ENCODE measurements at places on chromosomes 1 and 21.

DNA sequence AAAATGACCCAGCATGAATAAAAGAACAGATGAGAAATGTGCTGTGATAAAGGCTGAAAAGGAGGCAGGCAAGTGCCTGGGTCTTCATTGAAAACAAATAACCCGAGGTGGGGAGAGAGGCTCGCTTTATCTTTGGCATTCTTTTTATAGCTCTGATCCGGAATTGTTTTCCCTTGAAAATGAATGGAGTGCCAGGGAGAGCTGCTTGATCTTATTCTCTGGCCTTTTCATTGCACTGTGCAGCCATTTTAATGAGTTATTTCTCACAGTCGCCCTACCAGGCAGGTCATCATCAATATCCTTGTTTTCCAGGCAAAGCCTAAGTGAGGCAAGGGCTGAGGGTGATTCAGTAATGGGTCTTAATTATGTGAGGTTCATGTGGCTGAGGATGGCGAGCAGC, 39.8 kb upstream of the HLX start:
- DNase-seq = no peak

DNA sequence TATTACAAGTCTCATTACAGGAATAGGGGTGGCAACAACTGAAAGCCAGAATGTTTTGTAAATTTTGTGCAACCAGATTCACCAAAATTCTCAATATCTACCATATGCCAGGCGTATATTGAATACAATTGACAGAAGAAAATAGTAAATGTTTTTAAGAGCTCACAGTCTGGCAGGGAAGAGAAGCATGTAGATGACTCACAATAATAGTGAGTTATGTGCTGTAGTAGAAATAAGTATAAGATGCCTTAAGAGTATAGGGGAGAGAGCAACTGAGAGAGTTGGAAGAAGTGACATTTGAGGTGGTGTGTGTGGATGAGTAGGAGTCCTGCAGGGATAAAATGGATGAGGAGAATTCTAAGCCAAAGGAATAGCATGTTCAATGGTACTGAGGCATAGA, 170.5 kb upstream of the FGGY start:
- DNase-seq = peak; percentile 37

DNA sequence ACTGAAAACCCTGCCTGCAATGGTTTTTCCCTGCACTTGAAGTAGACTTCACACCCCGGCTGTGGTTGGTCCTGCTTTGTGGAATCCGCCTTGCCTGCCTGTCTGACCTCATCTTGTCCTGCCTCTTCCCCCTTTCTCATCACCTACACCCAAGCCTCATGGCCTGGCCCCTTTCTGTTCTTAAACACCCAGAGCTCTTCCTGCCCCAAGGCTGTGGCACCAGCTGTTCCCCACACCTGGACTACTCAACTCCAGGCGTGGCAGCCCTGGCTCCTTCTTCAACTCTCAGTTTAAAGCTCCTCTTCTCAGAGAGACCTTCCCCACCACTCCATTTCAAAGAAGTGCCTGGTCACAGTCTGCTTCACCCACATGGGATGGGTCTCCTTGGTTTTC, 27.0 kb downstream of the KIAA1614 start:
- DNase-seq = no peak

DNA sequence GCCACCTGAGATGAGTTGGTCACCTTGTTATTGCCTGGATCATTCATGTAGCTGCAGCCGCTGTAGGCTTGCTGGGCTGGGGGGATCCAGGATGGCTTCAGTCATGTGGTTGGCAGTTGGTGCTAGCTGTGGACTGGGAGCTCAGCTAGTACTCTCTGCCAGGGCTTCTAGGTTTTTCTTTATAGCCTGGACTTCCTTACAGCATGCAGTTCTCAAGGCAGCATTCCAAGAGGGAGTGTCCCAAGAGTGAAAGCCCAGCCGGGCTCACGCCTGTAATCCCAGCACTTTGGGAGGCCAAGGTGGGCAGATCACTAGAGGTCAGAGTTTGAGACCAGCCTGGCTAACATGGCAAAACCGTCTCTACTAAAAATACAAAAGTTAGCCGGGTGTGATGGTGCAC, 23.7 kb upstream of the ACTL8 start:
- DNase-seq = no peak

DNA sequence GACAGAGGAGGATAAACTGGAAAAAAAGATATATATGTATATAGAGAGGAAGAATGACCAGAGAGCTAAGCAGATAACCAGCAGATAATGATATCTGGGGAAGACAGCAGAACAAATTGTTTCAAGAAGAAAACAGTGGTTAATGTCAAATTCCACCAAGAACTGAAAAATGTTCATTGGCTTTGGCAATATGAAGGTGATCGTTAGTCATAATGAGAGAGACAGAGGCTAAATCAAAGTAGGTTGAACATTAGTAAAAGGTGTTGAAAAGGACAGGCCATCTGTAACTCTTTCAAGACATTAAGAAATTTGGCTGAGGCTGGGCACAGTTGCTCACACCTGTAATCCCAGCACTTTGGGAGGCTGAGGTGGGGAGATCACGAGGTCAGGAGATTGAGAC, 25.3 kb upstream of the CR2 start:
- no peak for DNase-seq

GRCh38 chr1:203144661-203145060, 17.1 kb downstream of the ADORA1 start:
- DNase-seq = no peak

GRCh38 chr1:197799271-197799670, 24.0 kb upstream of the DENND1B start:
- DNase-seq = peak; percentile 91

DNA sequence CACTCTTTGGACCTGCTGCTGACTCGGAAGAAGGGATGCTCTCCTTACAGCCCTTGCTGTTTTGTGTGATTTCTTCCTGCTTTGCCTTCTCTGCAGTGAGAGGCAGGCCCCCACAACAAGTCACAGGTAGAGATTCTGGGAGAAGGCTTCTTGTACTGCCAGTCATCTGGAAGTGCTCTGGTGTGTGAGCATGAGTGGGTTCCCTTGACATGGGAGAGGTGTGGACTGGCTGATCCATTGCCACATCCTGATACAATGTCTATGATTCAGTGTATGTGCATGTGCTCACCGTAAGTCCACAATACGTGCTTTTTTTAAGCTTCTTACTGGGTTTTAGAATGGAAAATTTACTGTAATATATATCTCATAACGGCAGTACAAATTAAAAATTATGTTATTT, 46.0 kb upstream of the PLA2G4A start:
- DNase-seq = no peak

GRCh38 chr1:53652441-53653199, 86.3 kb downstream of the GLIS1 start:
- no peak for DNase-seq

DNA sequence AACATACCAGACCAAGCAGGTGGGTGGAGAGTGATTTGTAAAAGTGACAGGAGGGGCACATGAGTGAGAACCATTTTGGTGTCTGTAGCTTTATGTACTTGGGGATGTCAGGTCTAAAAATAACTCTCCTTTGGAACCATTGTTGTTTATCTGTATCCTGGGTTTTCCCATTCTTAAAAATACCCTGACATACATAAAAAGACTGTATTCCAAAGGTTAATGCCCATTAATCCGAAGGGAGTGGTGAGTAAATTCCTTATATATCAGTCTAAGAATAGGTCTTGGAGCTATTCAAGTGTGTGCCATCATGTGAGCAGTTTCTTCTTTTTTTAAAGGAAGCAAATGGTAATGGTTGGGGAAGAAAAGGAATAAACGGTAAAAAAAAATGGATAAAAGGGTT, 117.5 kb downstream of the TGFB2 start:
- DNase-seq = no peak

- no peak for DNase-seq
Observed at GRCh38 chr1:183432548-183432875, 14.3 kb upstream of the NMNAT2 start.

DNA sequence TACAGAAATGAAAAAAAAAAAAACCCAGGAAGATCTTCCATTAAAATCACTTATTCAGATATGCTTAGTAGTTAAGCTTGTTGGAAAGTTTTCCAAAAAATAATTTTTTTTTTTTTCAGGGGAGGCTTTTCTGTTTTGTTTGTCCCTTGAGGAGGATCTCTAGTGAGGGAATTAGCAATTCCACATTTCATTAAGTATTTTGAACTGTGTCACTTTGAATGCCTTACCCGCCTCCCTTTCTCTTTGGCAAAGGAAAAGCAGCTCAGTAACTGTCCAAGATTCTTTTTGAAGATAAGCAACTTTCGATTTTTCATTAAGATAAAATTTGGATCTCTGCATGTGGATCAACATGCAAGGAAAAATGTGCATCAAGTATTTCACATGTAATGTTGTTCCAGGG, 1.8 kb downstream of the NTNG1 start:
- no peak for DNase-seq

DNA sequence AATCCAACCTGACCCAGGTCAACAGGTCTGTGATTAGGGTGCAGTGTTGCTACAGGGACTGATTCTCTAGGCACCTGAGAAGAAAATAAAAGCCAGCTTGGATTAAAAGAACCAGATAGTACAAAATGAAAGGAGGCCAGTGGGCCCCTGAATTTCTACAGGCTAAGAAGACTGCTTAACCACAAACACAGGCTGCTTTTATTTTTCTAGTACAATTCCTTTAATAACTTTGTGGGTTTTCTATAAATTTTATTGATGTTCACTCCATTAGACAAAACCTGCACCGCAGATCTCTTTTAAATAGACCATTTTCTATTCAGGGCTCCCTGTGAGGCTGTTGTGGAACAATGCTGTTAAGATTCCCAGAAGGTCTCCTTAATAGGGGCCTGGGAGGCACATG, 9.7 kb upstream of the PRMT2 start:
- no peak for DNase-seq

- no peak for DNase-seq
Observed at GRCh38 chr1:38125837-38126520, 79.4 kb upstream of the POU3F1 start.

DNA sequence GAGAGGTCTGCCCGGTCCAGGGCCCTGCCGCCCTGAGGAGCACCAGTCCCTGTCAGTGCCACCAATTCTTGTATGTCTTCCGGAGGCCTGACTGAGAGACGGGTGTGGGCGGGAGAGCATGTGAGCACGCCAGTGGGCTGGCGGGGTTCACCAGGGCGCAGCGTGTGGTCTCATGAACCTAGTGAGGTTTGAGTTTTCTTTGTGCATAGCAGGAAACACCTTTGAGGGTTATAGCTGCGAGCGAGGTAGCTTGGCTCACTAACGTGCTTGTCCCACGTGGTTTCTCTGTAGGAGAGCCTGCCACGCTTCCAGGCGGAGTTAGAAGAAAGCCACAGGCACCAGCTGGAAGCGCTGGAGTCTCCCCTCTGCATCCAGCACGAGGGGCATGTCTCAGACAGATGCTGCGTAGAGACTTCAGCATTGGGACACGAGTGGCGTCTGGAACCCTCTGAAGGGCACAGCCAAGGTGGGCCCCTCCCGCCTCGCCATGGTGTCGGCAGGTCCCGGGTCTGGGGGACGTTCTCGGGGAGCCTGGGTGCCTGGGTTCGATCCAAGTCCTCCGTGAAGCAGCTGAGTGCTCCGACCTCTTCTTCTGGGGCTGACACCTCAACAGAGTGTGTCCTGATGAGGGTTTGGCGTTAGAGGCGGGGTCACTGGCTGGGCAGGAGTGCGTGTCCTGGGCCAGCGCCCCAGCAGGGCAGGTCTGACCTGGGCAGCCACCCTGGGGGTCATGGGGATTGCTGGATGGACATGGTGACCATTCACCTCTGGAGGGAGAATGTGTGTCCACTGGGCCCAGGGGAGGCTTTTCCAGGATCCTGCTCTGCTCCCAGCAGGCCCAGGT, 31.4 kb downstream of the PCNT start:
- DNase-seq = no peak

- no peak for DNase-seq
Observed at GRCh38 chr1:116808848-116809508, 54.7 kb downstream of the CD2 start.

DNA sequence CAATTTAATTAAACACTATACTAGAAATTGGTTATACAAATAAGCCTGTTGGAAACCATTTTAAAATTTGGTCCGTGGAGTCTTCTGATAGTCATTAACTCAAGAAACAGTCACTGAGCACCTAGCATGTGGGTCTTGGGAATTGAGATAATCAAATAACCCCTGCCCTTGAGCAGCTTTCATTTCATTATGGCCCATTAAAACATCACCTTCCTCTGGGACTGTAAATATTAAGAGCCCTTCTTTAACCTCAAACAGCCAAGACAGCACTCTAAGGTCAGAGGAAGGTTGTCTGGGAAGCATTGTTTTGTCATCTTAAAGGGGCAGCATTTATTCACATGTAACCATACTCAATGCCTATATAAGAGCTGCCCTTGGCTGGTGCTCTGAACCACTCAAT, 610.3 kb upstream of the USP24 start:
- no peak for DNase-seq

DNA sequence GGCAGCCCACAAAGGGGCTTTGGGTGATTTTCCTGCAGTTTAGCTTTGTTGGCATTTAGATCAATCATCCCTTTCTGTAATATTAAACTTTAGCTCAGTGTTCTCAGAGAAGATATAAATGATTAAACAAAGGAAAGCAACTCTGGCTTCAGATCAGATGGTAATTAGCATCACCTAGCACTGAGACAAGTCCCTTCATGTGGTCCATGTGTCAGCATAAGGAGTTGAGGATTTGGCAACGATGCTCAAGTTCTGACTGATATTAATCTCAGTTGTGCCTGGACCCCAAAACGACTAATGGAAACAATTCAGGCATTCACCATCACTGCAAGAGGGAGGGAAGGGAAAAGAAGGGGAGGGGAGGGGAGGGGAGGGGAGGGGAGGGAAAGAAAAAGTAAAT, 60.4 kb downstream of the SEC16B start:
- no peak for DNase-seq

DNA sequence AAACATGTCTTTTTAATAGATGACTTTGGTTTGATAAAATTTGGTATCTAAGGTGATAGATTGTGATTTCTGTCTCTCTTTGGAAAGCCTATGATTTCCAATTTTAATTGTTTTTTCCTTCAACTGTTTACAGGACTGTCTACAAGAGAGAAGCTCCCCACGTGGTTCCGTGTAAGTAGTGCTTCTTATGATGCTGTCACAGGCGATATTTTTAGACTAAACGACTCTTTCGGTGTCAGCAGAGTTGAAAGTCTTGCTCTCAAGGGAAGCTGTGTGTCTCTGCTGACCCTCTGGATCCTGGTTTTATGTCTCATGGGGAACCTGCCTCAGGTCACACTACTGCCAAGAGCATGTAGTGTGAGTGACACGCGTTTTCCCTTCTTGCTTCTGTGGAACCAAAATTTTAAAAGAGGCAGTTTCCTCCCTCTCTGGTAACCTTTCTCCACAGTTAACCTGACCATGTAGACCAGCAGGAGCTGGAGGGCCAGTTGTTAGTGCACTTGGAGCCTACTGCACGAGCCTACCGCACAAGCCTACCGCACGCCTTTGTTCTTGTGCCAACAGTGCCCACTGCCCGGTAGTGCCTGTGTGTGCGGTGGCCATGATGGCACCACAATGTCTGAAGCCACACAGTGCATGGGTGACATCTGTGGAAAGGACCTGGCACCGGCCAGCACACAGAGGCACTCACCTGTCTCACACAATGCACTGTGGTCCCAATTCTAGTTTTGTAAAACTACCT, 91.9 kb downstream of the PCBP3 start:
- no peak for DNase-seq

GRCh38 chr21:46346296-46347202, 22.6 kb downstream of the PCNT start:
- no peak for DNase-seq
